Activated gamma-delta T cell treated with anti-CD3 and anti-CD28 coated beads, Interleukin-2, amount 50 U/mL, for 16 hours (primary cell): ENCODE measurements at places on chromosomes 1 and 21.

- DNase-seq = no peak
These were observed 4.1 kb downstream of the CSF1 start for GRCh38 chr1:109914587-109915240.

DNA sequence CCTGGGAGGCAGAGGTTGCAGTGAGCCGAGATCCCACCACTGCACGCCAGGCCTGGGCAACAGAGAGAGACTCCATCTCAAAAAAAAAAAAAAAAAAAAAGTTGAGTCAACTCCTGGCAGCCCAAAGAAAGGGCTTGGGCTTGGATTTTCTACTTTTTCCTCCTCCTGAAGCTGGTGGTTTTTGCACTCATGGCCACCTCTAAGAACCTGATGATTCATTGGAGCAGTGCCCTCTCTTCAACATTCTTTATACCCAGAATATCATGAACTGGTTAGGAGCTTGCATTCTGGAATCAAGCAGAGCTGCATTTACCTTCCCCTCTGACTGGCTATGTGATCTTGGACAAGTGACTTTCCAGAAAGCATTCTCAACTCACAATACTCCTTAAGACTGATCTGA, 3.5 kb upstream of the ACTA1 start:
- DNase-seq = no peak

DNA sequence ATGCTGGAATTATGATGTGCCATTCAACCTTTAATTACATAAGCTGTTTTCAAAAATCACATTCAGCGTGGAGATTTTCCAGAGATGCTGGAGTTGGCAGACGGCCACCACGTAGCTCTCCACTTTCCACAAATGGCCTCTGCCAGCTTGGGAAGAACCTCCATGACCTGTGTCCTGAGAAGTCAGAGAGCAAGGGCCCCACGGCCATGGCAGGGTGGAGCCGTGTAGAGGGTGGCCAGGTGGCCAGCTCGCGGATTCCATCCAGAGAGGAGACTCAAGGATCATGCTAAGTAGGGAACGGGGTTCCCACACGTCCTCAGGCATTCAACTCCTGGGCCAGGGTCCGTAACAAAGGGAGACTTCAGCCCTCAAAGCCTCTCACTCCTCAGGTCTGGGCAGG, 1.3 kb upstream of the GALE start:
- DNase-seq = no peak

- DNase-seq = no peak
These were observed 92.7 kb downstream of the ESRRG start for GRCh38 chr1:216630532-216630931.

DNA sequence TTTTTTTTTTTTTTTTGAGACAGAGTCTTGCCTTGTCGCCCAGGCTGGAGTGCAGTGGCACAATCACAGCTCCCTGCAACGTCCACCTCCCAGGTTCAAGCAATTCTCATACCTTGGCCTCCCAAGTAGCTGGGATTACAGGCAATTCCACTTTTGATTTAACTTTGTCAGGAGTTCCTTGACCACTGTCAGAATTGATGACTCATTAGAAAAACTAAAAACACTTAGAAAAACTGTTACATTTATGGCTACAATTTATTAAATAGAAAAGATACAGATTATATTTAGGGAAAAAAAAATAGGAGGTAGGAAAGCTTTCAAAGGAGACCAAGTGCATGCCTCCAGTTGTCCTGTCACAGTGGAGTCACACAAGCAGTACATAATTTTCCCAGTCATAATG, 20.0 kb downstream of the ZNF678 start:
- no peak for DNase-seq

DNA sequence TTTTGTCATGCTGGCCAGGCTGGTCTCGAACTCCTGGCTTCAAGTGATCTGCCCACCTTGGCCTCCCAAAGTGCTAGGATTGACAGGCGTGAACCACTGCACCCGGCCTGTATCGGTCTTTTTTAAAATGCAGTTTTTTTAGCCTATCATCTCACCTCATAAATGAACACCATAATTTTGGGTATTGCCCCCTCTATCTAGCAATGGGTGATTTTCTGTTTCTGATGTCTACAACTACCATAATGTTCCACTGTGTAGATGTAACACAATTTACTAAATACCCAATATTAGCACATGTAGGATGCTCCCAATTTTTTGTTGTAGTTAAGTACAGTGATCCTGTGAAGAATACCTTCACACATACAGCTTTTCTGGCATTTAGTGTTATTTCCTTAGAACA, 2.0 kb upstream of the CAMTA1 start:
- no peak for DNase-seq

DNA sequence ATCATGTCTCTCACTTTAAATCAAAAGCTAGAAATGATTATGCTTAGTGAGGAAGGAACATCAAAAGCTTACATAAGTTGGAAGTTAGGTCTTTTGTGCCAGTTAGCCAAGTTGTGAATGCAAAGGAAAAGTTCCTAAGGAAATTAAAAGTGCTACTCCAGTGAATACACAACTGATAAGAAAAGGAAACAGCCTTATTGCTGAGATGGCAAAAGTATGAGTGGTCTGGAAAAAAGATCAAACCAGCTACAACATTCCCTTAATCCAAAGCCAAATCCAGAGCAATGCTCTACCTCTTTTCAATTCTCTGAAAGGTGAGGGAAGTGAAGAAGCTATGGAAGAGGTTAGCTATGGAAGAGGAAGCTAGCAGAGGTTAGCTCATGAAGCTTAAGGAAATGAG, 378.7 kb downstream of the KCNT2 start:
- no peak for DNase-seq

- DNase-seq = peak; percentile 2
These were observed 41.2 kb upstream of the CFAP298 start for GRCh38 chr21:32653326-32653901.

GRCh38 chr1:180363246-180363995, 133.4 kb downstream of the LHX4 start:
- DNase-seq = no peak

- DNase-seq = no peak
These were observed 30.1 kb downstream of the SGIP1 start for GRCh38 chr1:66563941-66564630.

GRCh38 chr1:217106231-217106901, 383.1 kb upstream of the ESRRG start:
- DNase-seq = no peak

DNA sequence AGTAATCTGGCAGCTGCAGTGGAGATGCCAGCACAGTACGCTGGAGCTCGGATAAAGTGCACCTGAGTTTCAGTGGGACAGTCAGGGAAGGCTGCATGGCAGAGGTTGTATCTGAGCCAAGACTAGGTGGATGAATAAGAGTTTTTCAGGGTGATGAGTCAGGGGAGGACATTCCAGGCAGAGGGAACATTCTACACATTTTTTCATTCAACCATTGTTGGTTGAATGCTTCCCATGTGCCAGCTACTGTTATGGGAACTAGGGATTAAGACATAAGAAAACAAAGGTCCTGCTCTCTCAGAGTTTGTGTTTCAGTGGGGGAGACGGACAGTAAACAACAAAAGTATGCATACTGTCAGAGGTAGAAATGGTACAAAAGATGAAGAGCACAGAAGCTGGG, 5.2 kb downstream of the LEPR start:
- no peak for DNase-seq
